ENCODE measurements at places on chromosomes 2 and 18.

- DNase-seq, result no peak
These were observed 7.8 kb downstream of the ANTXR1 start for GRCh38 chr2:69020496-69021426.

DNA sequence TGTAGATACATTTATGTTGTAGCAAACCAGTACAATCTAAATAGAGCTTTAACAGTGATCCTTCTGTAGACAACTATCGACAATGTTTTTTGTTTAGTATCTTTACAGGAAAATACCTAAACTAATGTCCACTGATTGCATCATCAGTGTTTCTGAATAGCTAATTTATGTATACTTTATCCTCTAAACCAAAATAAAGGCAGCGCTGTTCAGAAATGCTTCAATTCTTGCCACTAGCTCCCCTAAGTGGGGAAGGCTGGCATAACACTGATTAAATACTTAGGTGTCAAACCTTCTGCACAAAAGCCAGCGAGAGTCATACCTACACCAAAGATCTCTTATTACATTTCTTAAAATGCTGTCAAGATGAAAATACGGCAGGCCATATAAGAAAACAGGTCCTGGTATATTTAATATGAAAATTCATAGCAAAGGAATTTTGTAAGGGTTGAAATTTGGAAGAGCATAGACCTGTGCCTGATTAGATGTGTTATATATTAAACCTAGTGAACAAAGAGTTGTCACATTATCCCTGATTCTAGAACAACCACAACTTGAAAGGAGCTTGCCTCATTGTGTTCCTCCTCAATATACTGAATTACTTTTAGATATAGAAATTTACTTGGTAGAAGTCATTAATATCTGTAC is 1693.4 kb upstream of the SLC39A10 start:
- DNase-seq, result no peak

DNA sequence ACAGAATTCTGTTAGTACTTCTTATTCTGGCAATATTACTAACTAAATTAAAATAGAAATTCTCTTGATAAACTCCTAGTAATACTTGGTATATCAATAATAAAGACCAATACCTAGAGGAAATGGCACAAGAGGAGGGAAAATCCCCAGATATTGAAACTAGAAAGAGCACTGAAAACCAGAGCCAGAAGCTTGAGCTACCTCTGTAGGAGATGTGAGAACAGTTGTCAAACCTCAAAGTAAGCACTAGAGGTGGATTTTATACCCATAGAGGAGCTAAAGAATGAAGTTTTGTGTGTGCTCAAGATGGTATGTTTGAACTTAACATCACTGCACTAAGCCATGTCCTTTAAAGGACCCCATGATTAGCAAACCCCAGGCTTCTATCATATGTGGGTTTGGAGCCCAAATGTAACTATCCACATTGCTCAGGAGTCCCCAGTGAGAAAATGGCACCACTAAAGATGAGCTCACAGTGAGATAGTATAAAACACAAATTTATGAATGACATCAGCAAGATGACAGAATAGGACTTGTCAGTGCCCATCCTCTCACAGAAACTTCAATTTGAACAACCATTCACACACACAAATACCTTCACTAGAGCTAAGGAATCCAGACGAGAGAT is 122.1 kb downstream of the PKP4 start:
- no peak for DNase-seq

DNA sequence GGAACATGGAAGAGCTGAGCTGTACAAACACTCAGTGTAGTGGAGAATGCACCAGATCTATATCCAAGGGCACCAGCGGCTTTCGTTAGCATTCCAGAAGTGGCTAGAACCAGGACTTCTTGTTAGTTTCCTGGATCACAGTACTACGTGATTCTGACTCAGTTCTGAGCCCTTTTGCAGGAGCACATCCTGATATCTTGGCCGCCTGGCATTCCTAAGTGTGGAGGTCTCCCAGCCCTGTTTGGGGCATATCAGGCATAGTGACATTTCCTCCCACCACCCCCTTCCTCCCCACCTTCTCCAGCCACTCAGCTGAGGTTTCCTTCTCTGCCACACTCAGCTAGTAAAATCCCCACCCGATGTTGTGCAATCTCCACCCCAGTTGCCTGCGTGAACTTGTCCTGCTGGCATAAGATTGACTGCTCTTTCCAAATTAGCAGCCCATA is 63.4 kb downstream of the BMP10 start:
- peak; percentile 60 for DNase-seq

GRCh38 chr2:173205375-173205774 is 129.7 kb downstream of the MAP3K20 start:
- peak; percentile 22 for DNase-seq

DNA sequence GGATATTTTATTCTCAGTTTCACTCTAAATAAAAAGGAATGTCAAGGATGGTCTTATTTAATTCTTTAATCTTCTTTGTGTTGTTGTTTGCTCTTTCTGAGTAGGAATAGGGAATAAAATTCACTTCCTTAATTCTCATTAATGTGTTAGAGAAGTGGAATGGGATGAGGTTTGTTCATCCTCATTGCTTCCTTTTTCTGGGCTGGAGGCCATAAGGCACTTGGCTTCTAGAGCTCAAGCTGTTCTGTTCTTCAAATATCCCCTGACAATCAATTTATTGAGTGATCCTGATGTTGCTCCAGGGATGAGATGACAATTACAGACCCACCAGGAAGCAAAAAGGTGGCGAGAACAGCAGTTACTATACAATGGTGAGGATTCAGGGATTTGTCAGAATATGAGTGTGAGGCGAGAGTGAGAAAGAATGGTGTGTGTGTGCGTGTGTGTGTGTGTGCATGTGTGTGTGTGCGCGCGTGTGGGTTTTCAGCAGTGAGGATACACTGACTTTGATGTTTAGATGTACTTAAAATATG is 557.6 kb upstream of the FANCL start:
- no peak for DNase-seq

- no peak for DNase-seq
These were observed 45.3 kb upstream of the UNC80 start for GRCh38 chr2:209726311-209726710.

DNA sequence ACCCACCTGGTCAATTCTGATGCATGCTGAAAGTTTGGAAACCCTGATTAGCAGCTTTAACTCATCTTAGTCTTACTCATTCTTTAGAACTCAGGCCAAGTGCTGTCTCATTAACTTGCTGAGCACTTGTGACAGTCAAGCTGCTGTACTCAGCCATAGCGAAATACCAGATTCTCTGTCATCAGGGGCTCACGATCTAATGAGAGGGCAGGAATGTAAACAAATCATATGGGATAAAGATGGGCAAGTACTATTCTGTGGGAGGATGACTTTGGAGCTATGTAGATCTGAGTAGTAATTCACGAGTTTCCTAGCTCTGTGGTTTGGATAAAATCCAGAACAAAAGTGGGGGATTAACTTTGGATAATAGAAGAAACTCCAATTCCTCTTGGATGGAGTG is 376.6 kb downstream of the HRH4 start:
- DNase-seq, result peak; percentile 94

DNA sequence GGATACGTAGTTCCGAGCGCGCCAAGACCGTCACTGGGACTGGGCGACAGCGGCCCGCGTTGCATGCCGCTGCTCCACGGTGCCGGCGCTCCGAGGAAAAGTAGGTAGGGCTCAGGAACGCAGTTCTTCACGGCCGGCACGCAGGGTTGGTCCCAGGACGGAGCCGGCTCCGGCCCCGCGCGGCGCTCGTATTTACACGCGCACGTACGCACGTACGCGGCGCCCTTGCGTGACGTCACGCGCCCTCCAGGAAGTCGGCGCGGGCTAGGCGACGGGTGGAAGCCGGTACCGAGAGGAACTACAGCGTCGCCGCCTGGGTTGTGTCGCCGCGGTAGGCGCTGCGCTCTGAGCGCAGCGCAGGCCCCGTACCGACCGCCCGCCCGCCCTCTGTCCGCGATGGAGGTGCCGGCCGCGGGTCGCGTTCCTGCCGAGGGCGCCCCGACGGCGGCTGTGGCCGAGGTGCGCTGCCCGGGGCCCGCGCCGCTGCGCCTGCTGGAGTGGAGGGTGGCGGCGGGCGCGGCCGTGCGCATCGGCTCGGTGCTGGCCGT is at the start of gene CTDP1:
Gene CTDP1, plus strand, starts transcription at position 252 of the 548 bp plus-strand sequence. Its CDS starts 145 bp downstream, at position 397.
- DNase-seq, result peak; percentile 91

GRCh38 chr18:10009321-10010144 is 95.7 kb downstream of the VAPA start:
- no peak for DNase-seq
